ENCODE measurements at places on chromosomes 2 and 18.

- peak; percentile 81 for DNase-seq
Measured at GRCh38 chr2:24435391-24436316, 55.4 kb upstream of the NCOA1 start.

DNA sequence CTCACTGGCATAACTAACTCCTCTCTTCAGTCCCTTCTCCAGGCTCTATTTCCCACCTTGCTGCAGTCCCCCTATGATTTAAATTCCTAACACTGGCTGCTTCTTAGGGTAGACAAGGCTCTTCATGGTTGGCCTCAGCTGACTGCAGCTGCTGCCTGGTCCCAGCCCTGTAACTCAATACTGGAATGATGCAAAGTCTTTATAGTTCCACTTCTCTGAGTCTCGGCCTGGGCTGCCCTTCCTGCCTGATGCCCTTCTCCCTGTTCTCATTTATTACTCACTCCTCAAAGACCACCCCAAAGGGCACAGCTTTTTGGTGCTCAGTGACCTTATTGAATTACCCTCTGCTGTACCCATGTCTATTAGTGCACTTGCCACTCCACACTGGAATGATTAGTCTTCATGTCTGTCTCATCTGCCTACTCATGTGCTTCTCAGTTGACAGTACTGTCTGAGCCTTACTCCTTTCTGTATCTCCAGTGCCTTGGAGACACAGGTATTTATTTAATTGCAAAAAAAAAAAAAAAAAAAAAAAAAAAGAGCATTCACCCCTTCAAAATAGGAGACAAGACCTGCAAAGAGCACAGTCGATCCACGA is 199.4 kb upstream of the REV1 start:
- no peak for DNase-seq

DNA sequence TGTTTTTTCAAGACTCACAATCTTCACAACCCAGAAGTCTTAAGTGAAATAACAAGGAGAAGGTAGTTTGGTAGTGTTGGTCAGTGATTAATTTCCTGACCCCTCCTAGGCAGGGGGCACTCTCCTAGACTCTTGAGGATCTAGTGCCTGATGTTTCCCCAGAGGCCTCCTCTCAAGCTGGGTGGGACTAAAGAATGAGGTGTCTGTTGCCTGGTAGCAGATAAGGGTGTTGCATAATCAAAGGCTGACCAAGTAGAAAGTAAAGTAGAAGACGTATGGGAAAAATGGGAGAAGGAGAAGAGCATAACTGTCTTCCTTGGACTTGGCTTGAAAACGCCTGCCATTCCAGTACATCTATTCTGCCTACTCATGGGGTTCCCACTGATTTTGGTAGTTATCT is 37.8 kb downstream of the VIT start:
- DNase-seq = no peak

- no peak for DNase-seq
Measured at GRCh38 chr18:76064998-76065397, 430.0 kb downstream of the ZNF516 start.

DNA sequence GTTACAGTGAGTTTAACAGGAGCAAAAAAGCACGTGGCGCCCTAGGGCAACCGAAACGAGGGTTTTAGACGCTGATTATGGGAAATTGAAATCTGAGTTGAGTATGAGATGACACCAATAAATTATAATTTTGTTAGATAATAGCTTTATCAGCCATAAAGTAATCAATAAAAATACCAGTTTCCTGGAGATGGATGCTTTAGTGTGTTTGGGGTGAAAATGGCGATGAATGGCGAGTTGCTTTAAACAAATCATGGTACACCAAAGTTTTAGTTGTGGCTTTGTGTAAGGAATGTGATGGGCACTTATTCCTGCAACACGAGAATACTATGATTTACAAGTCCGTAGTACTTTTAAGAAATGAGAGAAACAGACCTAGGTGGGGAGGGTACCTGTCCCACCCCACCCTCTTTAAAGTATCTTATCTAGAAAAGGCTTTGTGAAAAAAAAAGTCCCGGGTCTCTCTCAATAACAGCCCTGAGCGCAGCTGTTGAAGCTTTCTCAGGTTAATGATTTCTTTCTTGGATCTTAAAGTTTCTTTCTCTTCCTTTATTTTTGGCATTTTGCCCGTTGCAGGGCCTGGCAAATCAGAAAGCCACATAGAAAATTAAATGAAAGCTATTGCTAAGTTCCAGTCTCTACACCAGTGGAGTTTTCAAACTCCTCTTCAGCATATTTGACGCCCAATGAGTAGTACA is 1.5 kb upstream of the RRM2 start:
- DNase-seq = peak; percentile 44

- DNase-seq = peak; percentile 29
Measured at GRCh38 chr2:7034303-7034702, 117.1 kb downstream of the RNF144A start.

DNA sequence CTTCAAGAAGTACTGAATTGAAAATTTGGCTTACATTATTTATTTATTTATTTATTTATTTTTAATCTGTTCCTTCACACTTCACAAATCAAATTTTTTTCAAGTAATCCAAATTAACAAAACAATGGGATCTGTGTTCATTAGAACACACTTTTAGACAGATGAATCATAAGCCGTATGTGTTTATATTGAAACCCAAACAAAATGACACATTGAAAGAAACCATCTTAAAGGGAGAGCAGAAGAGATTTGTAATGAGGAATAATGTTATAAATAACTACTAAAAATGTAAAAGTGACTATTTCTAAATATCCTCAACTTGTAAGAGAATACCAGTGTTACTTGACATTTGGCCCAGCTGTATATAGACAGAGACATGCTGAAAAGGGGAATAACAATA is 991.0 kb upstream of the CHAC2 start:
- no peak for DNase-seq

- DNase-seq = no peak
Measured at GRCh38 chr2:26414311-26414710, 12.6 kb downstream of the DRC1 start.

GRCh38 chr2:54579682-54580620 is 123.8 kb downstream of the SPTBN1 start:
- no peak for DNase-seq

DNA sequence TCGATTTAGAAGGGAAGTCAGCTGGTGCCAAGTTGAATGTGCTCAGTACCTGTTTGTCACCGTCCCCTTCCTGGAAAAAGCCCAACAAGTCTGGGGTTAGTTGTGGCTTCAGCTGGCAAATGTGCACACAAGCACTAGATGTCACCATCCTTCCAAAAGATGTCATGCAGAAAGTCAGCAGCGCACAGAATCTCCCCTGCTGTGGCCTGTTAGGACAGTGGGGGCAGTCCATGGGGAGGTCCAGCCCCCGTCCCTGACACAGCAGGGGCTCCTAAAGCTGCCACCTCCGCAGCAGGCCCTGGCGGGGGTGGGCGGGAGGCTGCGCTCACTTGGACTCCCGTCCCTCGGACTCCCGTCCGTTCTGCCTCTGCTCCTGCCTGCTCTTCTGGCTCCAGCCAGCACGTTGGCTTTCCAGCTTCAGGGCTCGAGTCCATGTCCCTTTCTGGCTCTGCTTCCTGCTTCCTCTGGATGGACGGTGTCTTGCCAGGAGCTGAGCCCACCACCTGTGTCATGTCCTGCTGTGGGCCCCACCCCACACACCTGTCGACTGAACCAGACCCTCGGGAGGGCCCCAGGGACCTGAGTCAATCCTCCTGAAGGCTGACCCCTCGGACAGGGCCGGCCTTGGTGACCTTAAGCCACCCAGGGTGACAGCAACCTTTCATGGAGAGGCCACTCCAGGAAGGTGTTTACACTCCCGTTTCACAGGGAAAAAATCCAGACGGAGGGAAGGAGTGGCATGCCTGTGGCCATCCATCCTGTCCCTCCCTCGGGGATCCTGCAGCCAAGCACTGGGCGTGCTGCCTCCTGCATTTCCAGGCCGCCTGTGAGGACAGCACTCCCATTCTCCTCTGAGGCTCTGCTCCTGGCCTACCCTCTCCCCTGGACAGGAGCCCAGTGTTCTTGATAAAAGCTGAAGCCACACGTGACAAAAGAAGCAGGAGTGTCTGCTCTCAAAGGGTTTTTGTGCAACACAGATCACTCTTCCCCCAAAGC is 8.5 kb downstream of the RAB17 start:
- peak; percentile 67 for DNase-seq

DNA sequence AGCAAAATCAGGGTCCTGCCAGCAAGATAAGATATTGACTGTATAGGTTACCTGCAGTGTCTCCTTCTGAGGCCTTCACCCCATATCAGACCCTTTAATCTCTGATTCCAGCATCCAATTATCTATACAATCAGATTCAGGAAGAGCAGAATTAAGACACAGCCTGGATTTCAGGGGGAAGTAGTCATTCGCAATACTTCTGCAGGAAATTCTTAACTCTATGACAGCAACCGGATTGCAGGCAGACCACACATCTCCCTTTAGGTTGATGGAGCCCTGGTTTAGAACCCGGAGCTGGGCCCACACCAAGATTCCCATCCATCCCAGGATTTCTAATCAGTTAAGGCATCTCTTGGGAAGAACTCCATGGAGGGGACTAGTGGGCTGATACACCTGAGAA is 9.5 kb downstream of the ARL4C start:
- no peak for DNase-seq

- DNase-seq = peak; percentile 34
Measured at GRCh38 chr18:21760321-21760720, 19.7 kb downstream of the MIB1 start.

DNA sequence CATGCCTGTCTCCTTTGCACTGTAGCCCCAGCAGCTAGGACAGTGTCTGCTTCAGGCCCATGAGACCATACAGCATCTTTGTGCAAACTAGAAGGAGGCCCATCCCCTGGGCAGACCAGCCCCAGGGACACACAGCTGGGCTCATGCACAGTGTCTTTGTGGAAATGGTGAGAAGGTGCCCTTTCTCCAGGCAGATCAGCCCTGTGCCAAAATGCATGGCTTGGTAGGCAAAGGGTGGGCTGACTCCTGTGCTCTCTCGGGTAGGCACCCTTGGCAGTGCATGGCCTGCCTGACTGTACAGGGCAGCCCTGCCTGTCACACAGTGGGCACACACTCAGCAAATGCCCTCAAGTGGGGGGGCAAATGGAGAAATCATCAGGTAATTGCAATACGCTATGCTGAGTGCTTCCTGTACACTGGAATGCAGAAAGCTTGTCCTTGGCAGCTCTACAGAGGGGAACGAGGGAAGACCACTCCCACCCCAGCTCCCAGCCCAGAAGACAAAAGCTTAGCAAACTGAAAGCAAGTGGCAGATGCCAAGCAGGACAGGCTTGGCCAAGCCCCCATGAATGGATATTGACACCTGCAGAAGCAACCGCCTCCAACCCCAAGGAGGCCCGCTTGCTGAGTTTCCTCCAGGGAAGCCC is 21.6 kb downstream of the TNS1 start:
- DNase-seq = no peak

DNA sequence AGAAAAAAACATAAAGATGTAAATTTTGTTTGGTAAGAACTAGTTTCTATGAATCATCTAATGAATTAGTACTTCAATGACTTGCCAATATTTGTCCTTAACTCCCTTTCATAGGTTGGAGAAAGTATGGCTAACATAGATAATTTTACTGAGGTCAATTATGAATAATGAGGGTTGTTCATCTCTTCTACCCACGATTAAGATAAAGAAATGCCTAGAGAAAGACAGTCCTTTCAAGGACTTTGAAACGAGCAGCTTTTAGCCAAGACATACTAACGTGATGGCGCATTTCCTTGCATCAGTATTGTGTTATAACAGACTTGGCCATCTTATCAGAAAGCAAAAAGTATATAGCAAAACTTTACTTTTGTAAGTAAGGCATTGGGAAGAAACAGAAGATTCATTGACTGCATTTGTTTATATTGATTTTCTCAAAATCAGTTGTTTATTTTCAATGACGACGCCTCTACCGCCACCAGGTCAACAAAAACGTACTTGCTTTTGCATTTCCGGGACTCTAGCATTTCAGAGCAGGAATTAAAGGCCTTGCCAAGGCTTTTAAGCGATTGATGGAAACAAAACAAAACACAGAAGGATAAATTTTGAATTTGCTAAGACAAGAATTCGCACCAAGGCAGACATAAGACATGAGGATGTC is 961 bp downstream of the RBM43 start:
- DNase-seq = peak; percentile 61

DNA sequence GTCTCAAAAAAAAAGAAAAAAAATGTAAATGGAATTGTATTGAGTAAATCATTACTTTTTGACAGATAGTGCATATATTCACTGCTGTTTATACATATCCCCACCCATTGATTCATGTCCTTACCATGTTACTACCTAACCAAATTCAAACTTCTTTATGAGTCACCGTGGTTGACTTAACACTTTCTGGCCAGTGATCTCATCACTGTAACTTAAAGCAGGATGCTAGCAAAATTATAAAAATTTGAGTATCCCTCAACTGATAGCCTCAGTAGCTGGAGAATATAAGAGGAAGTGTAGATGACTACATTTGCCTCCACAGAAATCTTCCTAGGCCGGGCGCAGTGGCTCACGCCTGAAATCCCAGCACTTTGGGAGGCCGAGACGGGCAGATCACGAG is 13.4 kb downstream of the CNOT9 start:
- DNase-seq = peak; percentile 79

GRCh38 chr2:88196490-88197087 is 26.4 kb downstream of the THNSL2 start:
- no peak for DNase-seq

DNA sequence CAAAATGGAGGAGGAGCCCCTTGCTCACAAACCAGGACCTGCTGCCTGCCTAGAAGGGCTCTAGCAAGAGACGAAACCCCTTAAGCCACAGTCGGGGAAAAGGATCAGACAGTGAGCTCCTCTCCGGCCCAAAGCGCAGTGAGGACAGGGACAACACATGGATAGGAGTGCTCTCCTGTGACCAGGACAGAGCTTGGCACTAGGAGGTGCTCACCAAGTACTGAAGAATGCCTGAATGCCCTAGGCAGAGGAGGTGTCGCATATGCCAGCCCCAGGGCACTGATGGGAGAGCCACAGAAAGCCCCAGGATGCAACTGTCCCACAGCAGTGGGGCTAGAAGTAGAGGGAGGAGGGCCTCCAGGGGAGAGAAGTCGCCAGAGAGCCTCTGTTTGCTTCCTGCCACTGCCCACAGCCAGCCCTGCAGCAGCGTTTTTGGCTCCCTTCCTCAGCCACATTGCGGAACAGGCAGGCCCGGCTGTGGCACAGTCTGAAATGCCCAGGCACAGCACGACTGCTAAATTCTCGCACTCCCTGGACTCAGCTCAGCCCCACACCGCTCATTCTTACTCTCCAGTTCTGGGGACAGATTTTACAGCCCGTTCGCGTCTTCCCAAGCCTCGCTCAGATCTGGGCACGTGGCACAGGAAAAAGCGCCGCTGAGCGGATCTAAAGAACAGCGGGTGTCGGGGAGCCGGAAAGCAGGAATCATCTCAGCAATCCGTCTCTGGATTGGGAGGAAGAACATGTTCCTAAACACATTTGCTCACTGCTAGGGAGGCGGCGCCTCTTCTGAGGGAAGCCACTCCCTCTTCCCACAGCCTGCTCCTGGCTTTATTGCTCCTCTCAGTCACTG is 98.7 kb upstream of the POU3F3 start:
- peak; percentile 19 for DNase-seq

GRCh38 chr2:226234187-226234586 is 565.4 kb downstream of the IRS1 start:
- no peak for DNase-seq

Data from astrocyte of the spinal cord (primary cell).